NCI-H187 treated with DMSO at 0.1 percent for 48 hours (cell line): ENCODE measurements at places on chromosomes 6 and 20.

GRCh38 chr20:3010985-3011723 lies 32.3 kb upstream of the GNRH2 start:
- DNase-seq = no peak

DNA sequence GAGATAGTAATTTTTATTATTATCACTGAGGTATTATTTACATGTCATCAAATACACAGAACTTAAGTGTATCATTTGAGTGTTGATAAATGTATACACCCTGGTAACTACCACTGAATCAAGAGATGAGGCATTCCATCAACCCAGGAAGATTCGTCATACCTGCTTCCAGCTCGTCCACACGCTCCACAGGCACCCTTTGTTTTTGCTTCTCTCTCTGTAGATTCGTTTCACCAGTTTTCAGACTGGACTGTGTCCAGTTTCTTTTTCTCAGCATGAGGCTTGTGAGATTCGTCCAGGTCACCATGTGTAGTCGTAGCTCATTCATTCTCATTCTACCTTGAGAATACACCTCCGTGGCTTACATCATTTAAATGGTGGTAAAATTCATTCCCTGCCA lies 64.5 kb downstream of the BFSP1 start:
- no peak for DNase-seq

- DNase-seq = no peak
These were observed 13.6 kb downstream of the POU3F2 start for GRCh38 chr6:98847779-98848538.

GRCh38 chr6:129608886-129609537 lies 101.0 kb downstream of the ARHGAP18 start:
- DNase-seq = no peak

DNA sequence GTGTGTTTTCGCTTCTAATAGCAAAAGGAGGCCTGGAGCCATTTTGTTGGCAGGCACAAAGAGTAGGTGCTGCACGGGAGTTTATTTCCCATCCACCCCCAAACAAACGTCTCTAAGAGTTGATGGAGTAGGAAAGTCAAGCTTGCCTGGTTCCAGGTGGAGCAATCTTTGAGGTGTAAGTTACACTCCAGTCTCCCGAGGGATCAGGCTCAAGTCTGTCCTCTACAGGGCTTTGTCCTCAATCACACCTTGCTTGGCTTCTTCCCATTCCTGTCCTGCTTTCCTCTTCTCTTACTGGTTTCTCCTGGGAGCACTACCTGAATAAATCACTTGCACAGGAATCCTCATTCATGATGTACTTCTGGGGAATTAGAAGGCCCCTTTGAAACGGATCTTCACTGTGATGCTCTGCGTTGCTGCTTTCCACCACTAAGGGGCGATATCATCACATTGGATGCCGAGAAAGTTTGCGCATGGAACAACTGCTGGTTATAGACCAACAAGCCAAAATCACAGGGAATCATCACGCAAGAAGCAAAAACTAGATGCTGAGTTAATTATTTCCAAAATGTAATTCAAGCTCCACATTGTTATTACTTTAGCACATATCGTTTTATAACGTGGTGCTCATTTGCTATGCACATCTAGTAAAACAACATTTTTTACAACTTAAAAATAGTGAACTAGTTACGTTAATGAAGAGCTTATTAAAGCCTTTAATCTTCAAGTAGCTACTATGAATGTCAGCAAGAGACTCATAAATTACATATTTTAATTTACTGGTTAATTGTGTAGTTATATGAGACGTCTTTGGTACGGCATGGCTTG lies 156.8 kb downstream of the DNAH8 start:
- DNase-seq = no peak

- DNase-seq = no peak
These were observed 33.3 kb upstream of the PKIB start for GRCh38 chr6:122576888-122577287.

GRCh38 chr6:56246881-56247653 lies at the start of gene COL21A1:
TSS of gene COL21A1 (minus strand) at chr6:56247580. CDS start at chr6:56182618, 64,962 bp downstream.
- DNase-seq = no peak

GRCh38 chr6:45617441-45617840 lies 239.7 kb upstream of the SUPT3H start:
- DNase-seq = no peak

DNA sequence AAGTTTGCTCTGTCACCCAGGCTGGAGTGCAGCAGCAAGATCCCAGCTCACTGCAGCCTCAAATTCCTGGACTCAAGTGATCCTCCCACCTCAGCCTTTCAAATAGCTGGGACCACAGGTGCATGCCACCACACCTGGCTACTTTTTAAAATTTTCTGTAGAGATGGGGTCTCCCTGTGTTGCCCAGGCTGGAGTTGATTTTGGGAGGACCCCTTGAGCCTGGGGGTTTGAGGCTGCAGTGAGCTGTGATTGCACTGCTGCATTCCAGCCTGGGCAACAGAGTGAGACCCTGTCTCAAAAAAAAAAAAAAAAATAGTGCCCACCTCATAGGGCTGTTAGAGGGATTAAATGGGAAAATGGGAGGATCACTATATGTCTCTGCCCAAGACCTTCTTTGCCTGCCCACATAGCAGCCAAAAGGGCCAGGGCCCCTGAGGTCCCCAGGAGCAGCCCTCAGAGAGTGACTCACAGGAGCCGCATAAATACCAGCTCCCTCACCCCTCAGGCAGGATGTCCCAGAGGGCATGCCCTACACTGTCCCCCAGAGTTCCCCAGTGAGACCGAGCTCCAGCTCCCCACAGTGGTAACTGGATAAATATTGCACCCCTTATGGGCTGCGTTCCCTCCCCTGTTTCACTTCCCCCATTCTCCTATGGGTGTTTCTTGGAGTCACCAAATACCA lies 11.7 kb upstream of the MDGA1 start:
- DNase-seq = no peak

DNA sequence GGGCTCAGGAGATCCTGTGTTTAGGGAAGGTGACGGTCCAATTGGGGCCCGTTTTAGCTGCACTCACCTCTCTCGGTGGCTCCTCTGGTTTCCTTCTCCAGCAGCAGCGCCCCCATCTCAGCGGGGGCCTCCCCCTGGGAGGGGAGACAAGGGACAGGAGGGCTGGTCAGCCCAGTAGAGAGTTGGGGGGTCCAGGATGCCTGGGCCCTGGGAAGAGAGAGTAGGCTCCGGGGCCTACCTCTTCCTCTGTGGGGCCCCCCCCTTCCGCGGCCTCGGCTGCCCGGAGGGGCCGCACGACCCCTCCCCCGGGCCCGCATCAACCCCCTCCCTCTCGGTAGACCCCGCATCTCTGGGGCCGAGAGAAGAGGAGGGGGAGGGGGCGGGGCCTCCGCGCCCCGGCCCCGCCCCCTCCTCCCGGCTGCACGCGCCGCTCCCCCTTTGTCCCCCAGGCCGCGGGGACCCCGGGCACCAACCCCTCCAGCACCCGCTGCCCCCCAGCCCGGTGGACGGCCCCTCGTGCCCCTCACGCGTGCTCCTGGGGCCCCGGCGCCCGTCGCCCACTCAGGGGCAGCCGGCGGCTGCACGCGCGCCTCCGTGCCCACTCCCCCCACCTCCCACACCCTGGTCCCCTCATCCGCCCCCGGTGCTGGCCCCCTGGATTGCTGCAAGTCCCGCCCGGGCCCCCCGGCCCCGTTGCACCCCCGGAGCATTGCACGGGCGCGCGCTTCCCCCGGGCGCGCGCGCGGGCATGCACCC lies 464 bp downstream of the EHMT2 start:
- DNase-seq = no peak

DNA sequence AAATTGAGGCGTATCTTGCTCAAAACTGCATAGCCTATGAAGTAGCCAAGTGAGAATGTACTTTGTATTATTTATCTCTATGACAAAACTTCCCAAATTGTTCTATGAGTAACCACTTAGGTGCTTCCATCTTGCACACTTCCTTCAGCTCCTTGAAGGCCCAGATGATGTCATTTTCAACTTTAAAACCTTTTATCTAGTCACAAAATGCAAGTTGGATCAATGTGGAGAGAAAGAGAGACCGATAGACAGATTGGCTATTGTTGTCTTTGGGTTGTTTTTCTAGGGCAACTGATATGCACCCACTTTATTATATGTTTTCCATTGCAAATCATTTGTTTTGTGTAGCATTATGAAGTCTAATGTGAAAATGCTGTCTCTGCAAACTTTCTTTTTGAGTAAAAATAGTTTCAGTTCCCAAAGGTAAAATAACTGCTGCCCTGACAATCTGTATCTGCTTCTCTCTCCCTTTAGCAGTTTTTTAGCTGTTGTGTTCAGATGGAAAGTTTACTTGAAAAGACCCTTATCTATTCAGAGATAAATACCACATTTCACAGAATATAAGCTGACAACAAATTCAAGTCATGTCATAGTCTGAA lies 73.7 kb upstream of the CITED2 start:
- no peak for DNase-seq

DNA sequence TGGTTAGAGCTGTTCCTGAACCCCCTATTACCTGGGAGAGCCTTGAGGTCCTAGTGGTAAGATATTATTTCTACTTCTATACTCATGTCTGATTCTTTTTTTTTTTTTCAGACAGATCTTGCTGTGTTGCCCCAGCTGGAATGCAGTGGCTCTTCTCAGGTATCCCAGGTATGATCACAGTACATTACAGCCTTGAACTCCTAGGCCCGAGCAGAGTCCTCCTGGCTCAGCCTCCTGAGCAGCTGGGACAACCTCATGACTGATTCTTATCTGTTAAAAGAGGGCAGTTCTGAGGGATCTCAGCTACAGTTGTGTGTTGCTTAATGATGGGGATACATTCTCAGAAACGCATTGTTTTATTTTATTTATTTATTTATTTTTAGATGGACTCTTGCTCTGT lies 30.2 kb downstream of the BAK1 start:
- DNase-seq = no peak

DNA sequence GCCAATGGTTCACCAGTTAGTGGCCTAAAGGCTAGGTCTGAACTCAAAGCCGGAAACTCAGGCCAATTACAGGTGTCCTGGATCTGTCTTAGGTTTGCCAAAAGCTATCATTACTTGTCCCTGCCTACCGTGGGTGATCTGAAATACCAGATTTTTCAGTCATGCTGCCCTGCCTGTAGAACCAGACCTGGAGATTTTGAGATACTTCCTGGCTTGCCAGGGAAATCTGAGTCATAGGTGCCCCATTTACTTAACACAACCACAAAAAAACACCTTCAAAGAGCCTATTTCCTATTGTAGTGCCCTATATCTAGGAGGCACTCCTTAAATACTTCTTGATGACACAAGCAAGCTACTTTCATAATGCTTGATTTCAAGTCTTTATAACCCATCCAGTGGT lies 13.9 kb upstream of the RANBP9 start:
- DNase-seq = no peak

GRCh38 chr20:40815156-40816038 lies 126.4 kb upstream of the MAFB start:
- DNase-seq = no peak

DNA sequence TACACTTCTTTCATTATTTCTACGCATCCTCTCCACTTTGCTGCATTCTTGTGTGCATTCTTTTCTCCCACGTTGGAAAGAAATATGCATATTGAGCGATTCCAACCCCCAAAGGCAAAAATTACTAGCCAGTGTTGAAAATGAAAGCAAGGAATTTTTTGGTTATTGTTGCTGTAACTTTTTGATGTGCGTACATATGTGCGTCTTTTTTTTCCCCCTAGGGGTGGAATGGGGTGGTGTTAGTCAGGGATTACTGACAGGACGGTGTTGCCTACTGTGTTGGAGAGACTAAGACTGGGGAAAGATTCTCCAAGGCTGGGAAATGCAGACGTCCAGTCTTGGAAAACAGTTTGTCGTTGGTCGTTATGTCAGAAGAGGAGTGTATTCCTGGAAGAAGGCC lies 44.2 kb upstream of the ESR1 start:
- DNase-seq = no peak

DNA sequence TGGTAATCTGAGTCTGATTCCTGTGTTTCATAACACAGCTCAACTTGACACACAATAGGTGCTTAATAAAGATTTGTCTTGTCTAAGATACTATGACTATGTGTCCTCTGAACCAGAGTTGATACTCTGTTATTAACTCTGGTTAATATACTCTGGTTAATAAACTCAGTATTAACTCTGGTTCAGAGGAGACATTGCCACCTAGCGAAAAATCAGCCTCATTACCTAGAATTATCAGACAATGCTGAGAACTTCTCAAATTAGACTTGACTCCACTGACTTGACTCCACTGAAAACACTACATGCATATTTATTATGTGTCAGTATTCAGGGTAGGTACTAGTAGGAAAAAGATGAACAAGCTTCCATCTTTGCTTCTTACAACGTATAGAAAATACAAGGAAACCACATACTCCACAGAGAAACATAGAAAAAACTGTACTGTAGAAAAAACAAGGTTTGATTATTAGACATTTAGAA lies 73.9 kb downstream of the AHI1 start:
- no peak for DNase-seq

DNA sequence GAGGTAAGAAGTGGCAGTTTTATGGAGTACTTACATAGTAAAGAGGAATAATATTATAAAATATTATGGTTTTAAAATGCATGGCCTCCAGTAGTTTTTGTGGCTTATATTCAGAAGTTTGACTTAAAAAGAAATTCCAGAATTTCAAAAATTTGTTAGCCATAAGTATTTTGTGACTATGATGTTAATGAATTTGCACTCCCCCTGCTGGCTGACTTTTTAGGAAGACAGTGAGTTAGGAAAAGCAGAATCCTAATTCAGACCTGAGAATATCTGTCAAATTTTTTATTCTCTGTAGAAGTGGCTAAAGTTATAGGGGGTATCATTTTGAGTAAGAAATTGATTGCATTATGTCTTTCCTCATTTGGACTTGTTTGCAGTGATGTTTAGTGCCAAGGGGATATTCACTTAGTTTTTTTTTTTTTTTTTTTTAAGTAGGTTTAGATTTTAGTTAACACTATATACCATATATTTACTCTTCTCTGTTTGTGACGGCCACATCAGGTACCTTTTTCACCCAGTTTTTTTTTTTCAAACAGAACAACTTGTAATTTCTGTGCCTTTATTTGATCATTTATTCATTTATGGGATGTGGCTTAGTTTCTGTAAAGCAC lies 40.8 kb downstream of the ZFAND3 start:
- DNase-seq = no peak

GRCh38 chr6:168091381-168092264 lies 12.6 kb upstream of the FRMD1 start:
- no peak for DNase-seq

GRCh38 chr6:160027076-160027475 lies 58.2 kb downstream of the IGF2R start:
- DNase-seq = no peak

- DNase-seq = no peak
These were observed 703 bp downstream of the EPHA7 start for GRCh38 chr6:93418408-93419303.

- DNase-seq = no peak
These were observed at the start of gene DNPH1 for GRCh38 chr6:43228951-43229802. TSS of gene DNPH1 (minus strand) at chr6:43229481. CDS start at chr6:43229456, 25 bp downstream.

DNA sequence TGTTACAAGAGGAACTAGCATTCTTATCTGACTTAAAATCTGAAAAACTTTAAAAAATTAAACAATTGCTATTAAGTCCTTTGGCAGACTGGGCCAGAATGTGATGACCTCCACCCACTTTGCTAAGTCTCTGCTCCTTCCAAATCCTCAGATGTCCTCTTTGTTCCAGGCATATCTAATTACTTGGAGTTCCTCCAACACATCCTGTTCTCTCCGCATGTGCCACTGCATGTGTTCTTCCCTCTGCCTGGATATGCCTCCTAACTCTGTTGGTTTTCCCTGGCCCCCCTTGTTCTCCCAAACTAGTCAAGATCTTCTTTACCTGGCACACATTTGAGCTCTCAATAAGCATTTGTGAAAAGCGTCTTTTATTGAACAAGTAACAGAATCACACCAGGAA lies 23.1 kb downstream of the ELOVL2 start:
- DNase-seq = no peak

- DNase-seq = no peak
These were observed 113.2 kb downstream of the CEBPB start for GRCh38 chr20:50303573-50304500.

- DNase-seq = no peak
These were observed 32.8 kb downstream of the SLC13A3 start for GRCh38 chr20:46618316-46619100.
